ENCODE measurements at places on chromosomes 5 and 9.

GRCh38 chr5:129658801-129659200 lies 89.1 kb upstream of the MINAR2 start:
- no peak for DNase-seq

- DNase-seq = peak; percentile 40
Observed at GRCh38 chr5:61280205-61280604, 51.9 kb upstream of the ZSWIM6 start.

DNA sequence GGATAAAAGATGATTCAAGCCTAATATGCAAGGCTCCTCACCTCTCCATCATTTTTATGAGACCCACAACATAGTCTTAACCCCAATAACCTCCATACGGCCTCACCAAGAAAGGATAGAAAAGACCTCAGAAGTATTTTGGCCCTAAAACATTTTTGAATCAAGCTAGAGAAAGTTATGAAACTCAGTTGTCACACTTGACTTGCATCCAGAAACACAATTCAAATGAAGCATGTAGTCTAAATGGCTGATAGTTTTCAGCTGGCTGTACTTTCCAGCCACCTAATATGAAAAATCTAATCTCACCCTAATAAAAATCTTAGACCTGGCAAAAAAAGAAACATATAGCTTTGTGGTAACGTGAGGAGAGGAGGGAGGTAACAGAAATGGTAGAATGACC lies 116.1 kb downstream of the ARL15 start:
- DNase-seq = no peak

- no peak for DNase-seq
Observed at GRCh38 chr5:83653669-83654068, 67.0 kb downstream of the HAPLN1 start.

GRCh38 chr9:14941501-14942405 lies 31.5 kb upstream of the FREM1 start:
- DNase-seq = no peak

GRCh38 chr9:93911801-93912554 lies 43.2 kb downstream of the BARX1 start:
- no peak for DNase-seq

- no peak for DNase-seq
Observed at GRCh38 chr5:106680330-106680729, 990.4 kb downstream of the EFNA5 start.

- DNase-seq = no peak
Observed at GRCh38 chr5:64323591-64323990, 157.9 kb downstream of the RNF180 start.

DNA sequence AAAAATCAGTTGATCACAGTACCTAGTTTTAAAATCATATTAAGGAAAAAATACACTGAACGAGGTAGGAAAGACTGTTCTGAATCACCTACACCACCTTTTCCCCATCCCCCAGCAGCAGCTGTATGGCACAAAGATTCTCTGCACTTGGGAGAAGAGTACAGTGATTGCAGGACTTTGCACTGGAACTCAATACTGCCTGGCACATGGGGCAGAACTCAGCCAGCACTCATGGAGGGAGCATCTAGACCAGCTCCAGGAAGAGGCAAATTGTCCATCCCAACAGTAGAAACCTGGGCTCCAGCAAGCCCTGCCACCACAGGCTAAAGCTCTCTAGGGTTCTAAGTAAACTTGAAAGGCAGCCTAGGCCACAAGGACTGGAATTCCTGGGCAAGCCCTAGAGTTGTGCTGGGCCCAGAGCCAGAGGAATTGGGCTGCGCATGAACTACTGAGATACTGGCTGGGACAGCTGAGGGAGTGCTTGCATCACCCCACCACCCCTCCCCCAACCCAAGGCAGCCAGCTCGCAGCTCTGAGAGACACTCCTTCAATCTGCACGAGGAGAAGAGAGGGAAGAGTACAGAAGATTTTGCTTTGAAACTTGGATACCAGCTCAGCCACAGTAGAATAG lies 654.4 kb upstream of the CDH6 start:
- peak; percentile 72 for DNase-seq

- no peak for DNase-seq
Observed at GRCh38 chr5:37316027-37316426, 54.9 kb downstream of the NUP155 start.

DNA sequence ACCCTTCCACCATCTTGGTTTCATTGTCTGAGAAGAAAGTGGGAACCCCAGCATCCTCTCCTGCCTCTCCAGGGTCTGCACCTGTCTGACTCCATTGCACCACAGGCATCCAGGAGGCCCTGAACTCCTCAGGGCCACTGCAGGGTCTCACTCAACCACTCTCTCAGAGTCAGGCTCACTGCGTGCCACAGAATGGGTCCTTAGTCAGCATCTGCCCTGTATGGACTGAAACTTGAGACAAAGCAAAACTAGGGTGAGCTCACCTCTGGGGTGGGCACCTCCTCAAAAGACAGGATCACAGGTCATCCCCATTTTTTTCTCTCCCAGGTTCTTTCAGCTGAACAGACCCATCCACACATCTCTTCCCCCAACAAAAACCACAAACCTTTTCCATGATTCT lies 59.2 kb upstream of the CPEB4 start:
- DNase-seq = no peak

Data from upper lobe of left lung (tissue), 6 donors.